ENCODE measurements at places on chromosomes 12 and 14.

- DNase-seq = peak; percentile 76
Observed at GRCh38 chr12:57069523-57069922, 9.1 kb downstream of the NEMP1 start.

GRCh38 chr12:92363295-92364146, 217.9 kb upstream of the BTG1 start:
- peak; percentile 90 for DNase-seq

DNA sequence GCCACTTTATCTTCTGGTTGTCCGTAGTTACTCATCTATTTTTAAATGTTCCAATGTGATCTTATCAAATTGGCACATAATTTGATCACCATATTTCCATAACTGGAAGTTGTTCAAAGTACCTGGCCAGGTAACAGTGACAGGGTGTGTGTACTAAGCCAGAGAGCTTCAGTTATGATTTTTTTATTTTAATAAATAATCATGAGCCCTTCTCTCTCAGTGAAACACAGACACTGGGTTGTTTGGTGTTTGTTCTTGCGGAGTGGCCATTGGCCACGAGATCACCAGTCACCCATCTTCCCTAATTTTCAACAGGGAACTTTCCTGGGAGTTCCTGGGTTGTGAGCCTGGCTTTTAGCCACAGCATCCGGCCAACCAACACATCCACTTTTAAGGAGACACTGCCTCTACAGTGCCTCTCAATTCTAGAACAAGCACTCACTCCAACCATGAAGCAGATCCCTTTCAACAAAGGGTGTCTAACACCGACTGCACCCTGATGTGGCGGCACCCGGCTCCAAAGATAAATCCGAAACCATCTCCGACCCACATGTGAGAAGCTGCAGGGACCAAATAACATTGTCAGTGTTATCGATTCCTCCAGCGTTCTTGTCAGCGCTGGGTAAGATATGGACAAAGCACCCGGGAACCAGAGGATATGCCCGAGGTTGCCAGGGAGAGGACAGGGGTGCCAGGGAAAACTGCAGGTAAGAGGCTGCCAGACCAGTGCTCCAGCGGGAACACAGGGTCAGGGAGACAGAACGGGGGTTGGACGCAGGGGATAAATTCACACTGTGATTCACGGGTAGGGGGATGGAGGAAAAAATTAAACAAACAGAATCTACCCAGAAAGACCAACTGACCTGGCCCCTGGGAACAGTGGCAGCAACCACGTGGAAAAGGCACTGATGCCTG, 49.9 kb downstream of the FOXN3 start:
- no peak for DNase-seq

GRCh38 chr12:68198507-68199086, 27.0 kb downstream of the IL26 start:
- no peak for DNase-seq

- no peak for DNase-seq
Observed at GRCh38 chr12:59700153-59700450, 104.3 kb downstream of the SLC16A7 start.

GRCh38 chr14:81480741-81481140, 52.9 kb downstream of the SEL1L start:
- DNase-seq = no peak

GRCh38 chr12:31729705-31730104, 884 bp upstream of the AMN1 start:
- DNase-seq = no peak

DNA sequence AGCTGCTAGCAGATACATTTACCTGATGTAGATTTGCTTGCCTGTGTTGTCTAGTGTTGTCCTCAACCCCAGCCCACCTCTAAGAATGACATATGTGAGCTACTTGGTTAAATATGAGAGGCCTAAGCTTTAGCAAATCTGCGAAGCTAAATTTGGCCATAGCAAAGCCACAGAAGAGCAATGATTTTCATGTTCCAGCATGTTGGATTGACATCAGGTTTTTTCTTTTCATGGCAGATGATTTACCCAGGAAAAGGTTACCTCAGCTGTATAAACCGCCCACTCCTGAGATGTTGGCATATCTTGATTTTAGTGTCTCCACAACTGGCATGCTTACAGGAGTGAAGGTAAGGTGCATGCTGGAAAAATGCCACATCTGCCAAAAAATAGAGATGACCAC, 36.4 kb upstream of the ATF1 start:
- no peak for DNase-seq

- DNase-seq = no peak
Observed at GRCh38 chr14:99968941-99969340, 96.3 kb upstream of the EVL start.

- DNase-seq = no peak
Observed at GRCh38 chr14:68511129-68512047, 281.5 kb downstream of the ZFP36L1 start.
